Common myeloid progenitor, CD34-positive (primary cell): ENCODE measurements at places on chromosomes 2 and 18.

DNA sequence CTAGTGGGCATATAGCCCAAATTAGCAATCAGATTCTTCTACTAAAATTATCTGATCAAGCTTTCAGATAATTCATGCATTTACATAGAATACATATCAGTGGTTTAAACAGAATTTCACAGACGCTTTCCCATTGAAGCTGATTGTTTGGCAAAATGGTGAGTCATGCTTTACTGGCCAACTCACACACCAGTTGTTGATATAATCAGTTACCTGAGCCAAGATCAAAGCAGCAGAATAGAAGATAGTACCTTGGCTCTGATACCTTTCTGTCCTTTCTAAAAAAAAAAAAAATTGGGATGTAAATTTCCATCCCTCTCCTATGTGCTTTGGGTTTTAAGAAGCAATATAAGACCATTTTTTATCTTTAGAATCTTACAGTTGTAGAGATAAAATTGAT lies 178.0 kb downstream of the MCFD2 start:
- DNase-seq = no peak

DNA sequence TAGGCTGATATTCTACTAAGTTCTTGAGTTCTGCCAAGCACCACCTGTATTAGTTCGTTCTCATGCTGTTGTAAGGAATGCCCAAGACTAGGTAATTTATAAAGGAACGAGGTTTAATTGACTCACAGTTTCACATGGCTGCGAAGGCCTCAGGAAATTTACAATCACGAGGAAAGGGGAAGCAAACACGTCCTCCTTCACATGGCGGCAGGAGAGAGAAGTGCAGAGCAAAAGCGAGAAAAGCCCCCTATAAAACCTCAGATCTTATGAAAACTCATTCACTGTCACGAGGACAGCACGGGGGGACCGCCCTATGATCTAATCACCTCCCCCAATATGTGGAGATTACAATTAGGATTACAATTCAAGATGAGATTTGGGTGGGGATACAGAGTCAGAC lies 47.7 kb upstream of the YWHAQ start:
- DNase-seq = peak; percentile 60

GRCh38 chr2:85648619-85649018 lies 19.4 kb downstream of the SFTPB start:
- peak; percentile 34 for DNase-seq

GRCh38 chr18:22432657-22433137 lies 15.0 kb upstream of the CTAGE1 start:
- no peak for DNase-seq

GRCh38 chr2:42055573-42056514 lies 8.0 kb downstream of the PKDCC start:
- no peak for DNase-seq

- DNase-seq = no peak
Observed at GRCh38 chr2:128628206-128628605, 309.5 kb upstream of the HS6ST1 start.

- no peak for DNase-seq
Observed at GRCh38 chr2:48399828-48400552, 130.0 kb upstream of the STON1 start.

GRCh38 chr2:95385570-95385984 lies 16.9 kb upstream of the FAHD2A start:
- no peak for DNase-seq

DNA sequence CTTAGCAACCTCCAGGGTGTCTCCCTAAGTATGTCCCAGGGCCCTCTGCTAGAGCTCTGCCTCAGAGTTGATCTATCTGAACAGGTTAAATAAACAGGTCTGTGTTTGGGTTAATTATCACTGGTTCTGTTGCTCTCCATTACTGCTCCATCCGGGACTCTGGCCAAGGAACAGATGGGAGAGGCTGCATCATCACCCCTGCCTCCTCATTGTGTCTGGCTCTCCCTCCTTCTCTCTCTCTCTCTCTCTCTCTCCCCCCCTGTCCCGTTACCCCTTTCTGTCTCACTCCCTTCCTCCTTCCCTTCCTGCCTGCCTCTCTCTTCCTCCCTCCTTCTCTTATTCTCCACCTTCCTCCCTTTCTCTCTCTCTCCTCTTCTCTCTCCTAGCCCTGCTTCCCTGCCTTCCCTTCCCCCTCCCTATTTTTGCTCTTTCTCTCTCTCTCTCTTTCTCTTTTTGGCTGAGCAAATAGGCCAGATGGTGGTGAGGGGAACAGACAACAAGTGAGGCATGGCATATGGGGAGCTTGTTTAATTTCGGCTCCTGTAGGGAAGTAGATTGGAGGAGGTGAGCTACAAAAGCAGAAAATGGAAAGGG lies 62.1 kb downstream of the SETBP1 start:
- DNase-seq = no peak

DNA sequence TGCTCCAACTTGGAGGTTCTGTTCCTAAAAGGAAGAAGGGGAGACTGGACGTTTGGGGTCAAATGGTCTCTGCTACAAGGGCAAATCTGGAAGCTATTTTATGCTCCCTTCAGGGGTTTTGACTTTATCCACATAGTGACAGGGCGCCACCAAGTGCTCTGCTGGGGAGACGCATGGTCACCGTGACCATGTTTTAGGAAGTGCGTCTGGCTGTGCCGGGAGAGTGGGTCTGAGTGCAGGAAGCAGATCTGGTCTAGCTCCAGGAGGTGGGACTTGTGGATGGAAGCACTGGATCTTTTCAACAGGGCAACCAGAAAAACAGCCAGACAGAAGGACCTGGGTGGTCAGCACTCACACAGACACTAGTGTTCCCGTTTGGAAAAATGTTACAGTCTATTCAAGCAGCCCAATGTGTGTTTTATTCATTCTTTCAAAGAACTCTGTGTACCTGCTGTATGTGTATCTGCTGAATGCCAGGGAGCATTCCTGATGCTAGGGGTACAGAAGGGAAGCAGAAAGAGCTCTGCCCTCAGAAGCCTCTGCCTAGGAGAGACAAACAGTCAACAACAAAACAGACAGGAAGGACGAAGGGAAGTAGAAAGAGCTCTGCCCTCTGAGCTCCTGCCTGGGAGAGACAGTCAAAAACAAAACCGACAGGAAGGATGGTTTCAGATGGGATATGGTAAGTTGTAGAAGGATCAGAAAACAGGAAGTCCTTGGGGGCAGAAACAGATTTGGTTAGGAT lies 14.3 kb downstream of the IMPA2 start:
- peak; percentile 82 for DNase-seq
